Liver (tissue), 10 donors: ENCODE measurements at places on chromosomes 2 and 18. TPM values are rescaled to one million over a fixed set of nuclear protein-coding genes. Genes with fewer than 3 reads are reported as not detected.

- DNase-seq = no peak
Observed at GRCh38 chr2:176115883-176116813, at the start of gene HOXD10. HOXD10 (plus strand) TSS chr2:176116778; CDS start chr2:176116834, 56 bp downstream.

GRCh38 chr2:20164061-20164733 lies 60.7 kb downstream of the SDC1 start:
- DNase-seq = no peak

DNA sequence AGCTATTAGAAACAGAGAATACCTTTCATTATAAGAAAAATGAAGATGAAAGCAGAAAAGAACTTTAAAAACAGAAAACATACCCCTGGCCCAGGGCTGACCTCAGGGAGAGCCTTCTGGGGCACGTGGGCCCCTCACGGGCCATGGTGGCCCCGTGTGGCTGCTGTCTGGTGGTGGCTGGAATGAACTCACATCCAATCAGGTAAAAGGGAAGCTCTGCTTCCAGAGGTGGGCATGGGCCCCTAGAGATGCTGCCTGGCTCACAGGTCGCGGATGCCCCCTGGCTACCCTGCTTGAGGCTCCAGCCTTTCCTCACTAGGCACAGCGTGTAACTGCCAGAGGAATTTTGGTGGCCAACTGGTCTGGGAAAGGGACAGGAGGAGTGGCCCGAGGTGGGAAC lies 16.6 kb downstream of the SNORC start:
- DNase-seq = no peak

GRCh38 chr2:239212929-239213642 lies 187.7 kb downstream of the HDAC4 start:
- DNase-seq = no peak

- no peak for DNase-seq
Observed at GRCh38 chr2:241945311-241945710, 75.8 kb downstream of the RTP5 start.

DNA sequence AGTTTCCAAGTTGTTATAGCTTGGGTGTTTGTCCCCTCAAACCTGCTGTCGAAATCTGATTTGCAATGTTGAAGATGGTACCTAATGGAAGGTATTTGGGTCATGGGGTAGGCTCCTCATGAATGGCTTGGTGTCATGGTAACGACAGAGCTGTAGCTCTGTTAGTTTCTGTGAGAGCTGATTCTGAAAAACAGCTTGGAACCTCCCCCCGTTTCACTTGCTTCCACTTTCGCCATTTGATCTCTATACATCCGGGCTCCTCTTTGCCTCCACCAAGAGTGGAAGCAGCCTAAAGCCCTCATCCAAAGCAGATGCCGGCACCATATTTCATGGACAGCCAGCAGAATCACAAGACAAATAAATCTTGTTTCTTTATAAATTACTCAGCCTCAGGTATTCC lies 1035.1 kb upstream of the SLC39A10 start:
- DNase-seq = no peak

DNA sequence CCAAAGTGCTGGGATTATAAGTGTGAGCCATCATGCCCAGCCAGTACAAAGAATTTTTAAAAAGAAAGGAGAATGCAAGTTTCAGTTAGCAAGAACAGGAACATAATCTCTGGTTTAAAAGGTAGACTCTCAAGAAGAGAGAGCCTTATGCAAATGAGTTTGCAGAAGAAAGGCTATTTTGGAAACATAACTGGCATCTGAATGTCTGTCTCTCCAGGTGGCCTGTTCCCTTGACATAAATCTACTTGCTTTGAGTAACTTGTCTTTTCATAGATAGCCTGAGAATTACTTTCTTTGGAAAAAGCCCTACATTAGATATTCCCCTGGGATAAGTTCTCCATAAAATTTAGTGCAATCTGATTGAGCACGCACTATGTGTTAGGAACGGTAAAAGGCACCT lies 109.6 kb downstream of the ICOS start:
- DNase-seq = no peak

DNA sequence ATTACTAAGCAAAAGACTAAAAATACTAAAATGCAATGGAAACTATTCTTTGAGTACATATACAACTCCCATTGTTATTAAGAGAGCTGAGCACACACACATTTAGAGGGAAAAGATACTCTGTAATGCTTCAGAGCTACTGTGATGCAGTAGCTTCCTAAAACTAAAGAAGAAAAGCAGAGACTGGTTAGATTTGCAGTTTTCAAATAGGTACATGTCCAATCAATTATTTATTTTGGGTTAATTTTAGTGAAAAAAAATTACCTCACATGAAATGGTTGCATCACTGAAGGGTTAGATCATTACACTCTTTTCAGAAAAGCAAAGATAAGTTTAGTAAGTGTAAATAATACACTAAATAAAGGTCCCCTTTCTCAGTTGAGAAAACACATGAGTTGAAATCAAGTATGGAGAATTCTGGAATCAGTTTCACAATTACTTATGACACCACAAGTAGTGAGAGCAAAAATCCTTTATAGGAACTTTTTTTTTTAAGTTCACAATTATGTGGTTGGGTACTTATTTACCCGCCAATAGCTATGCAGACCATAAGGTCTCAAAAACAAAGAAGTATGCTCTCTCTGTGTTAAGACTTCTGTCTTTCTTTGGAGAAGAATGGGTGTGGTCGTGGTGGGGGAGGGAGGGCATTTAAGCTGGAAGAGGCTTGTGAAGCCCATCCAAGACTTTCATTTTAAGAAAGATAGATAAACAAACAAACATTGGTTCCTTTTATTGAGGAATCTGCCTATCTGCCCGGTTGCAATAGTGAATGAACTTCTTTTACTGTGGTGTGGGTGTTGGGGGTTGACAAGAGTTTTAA lies 25.3 kb upstream of the SERTAD2 start:
- no peak for DNase-seq

GRCh38 chr2:184425083-184425482 lies 173.2 kb upstream of the ZNF804A start:
- DNase-seq = no peak

DNA sequence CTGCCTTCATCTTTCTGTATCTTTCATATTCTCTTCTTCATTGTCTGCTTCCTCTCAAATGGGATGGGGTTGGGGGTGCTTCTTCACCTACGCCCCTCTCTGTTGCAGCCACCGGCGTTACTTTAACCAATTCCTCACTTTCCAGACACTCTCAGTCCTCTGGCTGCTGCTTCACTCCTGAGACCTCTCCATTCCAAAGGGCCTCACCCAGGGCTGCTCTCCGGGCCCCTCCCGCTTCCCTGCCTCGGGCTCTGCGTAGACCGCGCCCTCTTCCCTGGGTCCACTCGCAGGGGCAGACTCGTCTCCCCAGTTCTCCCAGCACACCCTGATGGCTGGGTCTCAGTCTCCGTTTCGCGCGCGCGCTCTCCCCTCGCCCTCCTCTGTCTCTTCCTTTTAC lies 926 bp downstream of the SERPINB8 start:
- no peak for DNase-seq

- DNase-seq = no peak
Observed at GRCh38 chr2:149094217-149095015, 55.9 kb downstream of the LYPD6B start.

GRCh38 chr2:23523373-23524260 lies 138.6 kb downstream of the KLHL29 start:
- no peak for DNase-seq

DNA sequence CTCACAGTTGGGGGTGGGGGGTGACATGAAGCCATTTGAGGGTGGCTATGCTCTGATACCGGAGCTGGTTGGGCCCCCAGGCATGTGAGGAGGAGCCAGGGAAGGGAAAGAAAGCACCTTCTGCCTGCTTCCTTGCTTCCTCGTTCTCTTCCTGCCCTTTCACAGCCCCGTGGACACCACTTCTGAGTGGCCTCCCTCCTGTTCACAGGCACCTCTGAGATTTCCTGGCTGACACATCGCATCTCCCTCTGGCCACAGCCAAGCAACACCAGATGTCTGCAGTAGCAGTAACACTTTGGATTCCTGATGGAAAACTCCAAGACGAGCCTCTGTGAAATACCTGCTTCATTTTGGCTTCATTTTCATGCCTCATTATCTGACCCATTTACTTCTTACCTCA lies 64.7 kb upstream of the ST3GAL5 start:
- DNase-seq = no peak

- peak; percentile 74 for DNase-seq
Observed at GRCh38 chr18:63155169-63155852, 164.3 kb downstream of the BCL2 start.

GRCh38 chr2:173860082-173860481 lies 105.1 kb downstream of the SP3 start:
- no peak for DNase-seq

GRCh38 chr2:104290566-104290891 lies 563.4 kb upstream of the POU3F3 start:
- DNase-seq = no peak

DNA sequence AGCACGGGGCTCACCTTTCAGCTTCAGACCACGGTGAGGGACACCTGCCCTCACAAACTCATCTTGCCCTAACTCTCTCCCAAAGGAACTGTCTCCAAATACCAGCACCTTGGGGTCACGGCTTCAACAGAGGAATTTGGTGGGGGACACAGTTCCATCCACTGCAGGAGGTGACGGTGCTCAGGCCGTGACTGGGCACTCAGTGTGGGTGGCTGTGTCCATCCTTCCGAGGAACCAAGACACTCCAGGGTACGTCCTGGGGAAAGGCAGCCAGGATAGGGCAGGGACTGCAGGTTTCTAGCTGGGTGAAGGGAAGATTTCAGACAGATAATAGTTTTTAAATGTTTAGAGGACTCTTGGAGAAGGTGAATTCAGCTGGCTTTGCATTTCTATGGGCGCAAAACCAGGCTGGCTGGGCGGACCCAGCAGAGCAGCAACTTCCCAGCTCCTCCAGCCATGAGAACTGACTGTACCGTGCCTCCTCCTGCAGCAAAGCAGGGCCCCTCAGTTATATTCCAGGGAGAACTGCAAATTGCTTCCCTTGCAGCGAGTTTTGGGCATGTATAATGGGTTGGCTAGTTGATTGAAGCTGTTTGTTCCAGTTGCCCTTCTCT lies 23.9 kb upstream of the ALLC start:
- DNase-seq = peak; percentile 14

DNA sequence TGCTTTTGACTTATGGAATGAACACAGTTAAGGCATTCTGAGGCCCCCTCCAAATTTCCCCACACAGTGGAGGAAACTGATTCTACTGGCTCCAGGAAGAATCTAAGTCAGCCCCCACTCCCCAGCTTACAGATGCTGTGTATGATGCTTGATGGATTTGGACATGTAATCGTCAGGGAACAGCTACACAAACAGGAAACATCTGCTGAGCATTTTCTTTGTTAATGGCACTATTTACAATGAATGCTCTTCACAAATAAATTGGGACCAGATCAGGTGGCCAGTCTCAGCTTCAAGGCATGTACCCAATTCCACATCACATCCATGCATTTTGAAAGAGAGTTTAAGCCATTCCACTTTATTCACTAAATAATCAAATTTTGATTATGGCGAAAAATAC lies 562.3 kb downstream of the SOX11 start:
- DNase-seq = no peak

GRCh38 chr2:229956491-229956890 lies 34.2 kb downstream of the FBXO36 start:
- no peak for DNase-seq

DNA sequence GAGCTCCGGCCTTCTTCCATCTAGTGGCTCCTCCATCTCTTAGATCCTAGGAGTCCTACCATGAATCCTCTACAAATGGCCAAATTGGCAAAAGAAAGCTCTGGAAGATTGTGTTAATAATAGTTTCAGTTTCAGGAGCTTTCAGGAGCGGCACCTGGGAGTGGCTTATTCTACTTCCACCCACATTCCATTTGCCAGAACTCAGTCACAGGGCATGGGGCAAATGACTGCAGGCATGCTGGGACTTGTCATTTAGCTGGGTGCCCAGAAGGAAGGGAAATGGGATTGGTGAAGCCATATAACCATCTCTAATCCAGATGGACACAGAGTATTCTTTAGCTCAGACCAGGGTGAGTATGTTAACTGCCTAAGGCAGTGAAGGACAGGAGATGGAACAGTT lies 3.6 kb upstream of the LRATD1 start:
- no peak for DNase-seq

DNA sequence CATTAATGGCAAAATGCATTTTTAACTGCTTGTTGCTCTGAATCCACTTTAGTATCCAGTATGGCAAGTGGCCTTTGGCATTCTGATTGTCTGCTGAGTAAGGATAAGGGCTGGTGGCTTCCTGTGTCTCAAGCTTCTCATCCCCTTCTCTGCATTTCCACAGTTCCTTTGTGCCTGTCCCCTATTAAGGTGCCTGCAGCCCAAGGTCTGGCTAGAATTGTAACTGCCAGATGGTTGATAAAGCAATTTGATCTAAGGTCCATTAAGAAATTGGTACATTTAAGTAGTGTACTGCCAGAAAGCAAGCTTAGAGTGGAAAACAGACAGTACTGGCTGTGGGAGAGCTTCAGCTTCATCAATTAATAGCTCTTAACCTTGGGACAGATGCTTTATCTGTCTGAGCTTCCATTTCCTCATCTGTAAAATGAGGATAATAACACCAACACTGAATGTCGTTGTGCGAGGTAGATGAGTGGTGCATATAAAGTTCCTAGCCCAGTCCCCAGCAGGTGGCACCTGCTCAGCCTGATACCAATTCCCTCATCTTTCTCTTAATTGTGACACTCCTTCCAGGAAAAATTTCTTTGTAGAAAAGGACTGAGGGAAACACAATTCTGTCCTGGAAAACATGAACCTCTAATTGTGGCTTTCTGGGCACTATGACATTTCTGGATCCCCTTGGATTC lies 570.6 kb upstream of the GCFC2 start:
- no peak for DNase-seq

GRCh38 chr2:56770490-56770889 lies 586.7 kb downstream of the CCDC85A start:
- no peak for DNase-seq

GRCh38 chr2:188181067-188181838 lies 110.4 kb upstream of the GULP1 start:
- DNase-seq = no peak

- no peak for DNase-seq
Observed at GRCh38 chr2:65554765-65555591, 122.6 kb upstream of the SPRED2 start.

- peak; percentile 55 for DNase-seq
Observed at GRCh38 chr2:206164261-206164862, 4.7 kb downstream of the EEF1B2 start.

- no peak for DNase-seq
Observed at GRCh38 chr2:150778828-150779227, 291.4 kb upstream of the RND3 start.

The CAPN14 gene
- 0.08 TPM for total RNA-seq

The RAX gene
- total RNA-seq = not detected

The TFPI gene
- 109 TPM for total RNA-seq

The GLI2 gene
- 0.14 TPM for total RNA-seq

The LIPG gene
- total RNA-seq = 150 TPM

The MARCHF4 gene
- total RNA-seq = not detected
